ENCODE measurements at places on chromosomes 5 and 9. TPM values are rescaled to one million over a fixed set of nuclear protein-coding genes. Genes with fewer than 3 reads are reported as not detected.

RXFP3 gene
- not detected for polyA plus RNA-seq

HDHD3 gene
- polyA plus RNA-seq: 38.3 TPM

PRSS3 gene
- polyA plus RNA-seq: 1.4 TPM

ZFP62 gene
- polyA plus RNA-seq: 59.6 TPM

IRX1 gene
- polyA plus RNA-seq: 21.6 TPM

CCL27 gene
- polyA plus RNA-seq: 0.59 TPM

IFNA21 gene
- polyA plus RNA-seq: not detected

GLRA1 gene
- not detected for polyA plus RNA-seq

MSX2 gene
- polyA plus RNA-seq: 0.31 TPM

PARP8 gene
- 16.3 TPM for polyA plus RNA-seq

KIF4B gene
- polyA plus RNA-seq: 0.23 TPM

Data from renal cortex interstitium (tissue), 15 donors.